A673 (cell line): ENCODE measurements at places on chromosomes 2 and 18. TPM values are rescaled to one million over a fixed set of nuclear protein-coding genes. Genes with fewer than 3 reads are reported as not detected.

GRCh38 chr2:132669908-132670495 is at the start of gene LYPD1:
Gene LYPD1, minus strand, starts transcription at chr2:132670205. Its CDS starts 273 bp downstream, at chr2:132669932.
- no peaks in the 10 kb centered on the region for H3K27me3 ChIP-seq
- peak within 1 kb of the TSS; percentile 21 for H3K27ac ChIP-seq
- peak within 1 kb of the TSS; percentile 68 for H3K4me3 ChIP-seq
- H3K4me1 ChIP-seq = peaks cover 38% of the 10 kb centered on the region
- peak; percentile 67 for DNase-seq
- no peaks in the 10 kb centered on the region for H3K36me3 ChIP-seq

The REG1B gene
- total RNA-seq = not detected in 2 replicates

DNA sequence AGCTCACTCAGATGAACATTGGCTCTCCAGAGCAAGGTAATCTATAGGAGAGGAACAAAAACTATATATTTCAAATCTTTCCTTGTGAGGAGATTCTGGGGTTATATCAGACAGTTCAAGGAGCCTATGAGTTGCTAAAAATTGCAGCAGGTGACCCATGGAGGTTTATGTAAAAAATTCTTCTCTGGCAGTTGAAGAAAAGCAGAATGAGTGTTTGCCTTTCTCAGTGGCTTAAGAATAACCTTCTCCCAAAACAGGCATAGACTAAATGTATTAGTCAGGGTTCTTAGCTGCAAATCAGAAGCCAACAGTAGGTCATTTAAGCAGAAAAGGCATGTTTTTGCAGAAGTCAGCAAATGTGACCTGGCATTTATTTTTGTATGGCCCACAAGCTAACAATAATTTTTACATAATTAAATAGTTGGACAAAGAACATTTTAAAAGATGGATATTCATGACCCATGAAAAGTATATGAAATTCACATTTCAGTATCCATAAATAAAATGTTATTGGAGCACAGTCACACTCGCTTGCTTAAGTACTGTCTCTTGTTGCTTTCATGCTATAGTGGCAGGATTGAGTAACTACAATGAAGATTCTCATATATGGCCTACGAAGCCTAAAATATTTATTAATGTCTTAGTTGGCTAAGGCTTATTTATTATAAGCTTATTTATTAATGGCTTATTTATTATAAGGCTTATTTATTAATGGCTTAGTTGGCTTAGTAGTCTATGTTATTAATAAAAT is 93.4 kb upstream of the TLK1 start:
- H3K36me3 ChIP-seq = no peaks in the 10 kb centered on the region
- no peak overlapping the region for H3K4me3 ChIP-seq
- H3K27me3 ChIP-seq = no peaks in the 10 kb centered on the region
- H3K27ac ChIP-seq = no peak overlapping the region
- no peak for DNase-seq

DNA sequence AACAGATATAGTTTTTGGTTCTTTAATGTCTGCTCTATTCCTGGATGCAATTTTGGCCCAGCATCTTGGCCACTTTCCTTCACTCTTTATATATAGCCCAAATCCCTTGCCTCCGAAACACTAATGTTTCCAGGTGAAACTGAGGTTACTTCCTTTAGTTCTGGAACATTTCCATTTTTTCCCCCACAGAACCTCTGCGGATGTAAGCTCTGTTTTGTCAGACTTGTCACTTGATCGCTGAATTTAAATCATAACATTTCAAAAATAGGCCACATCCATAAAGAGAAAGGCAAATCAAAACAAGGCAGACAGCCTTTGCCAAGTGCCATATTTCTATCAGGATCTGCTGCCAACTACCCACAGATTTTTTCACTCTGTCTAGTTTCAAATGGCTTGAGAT is 115.1 kb downstream of the ANKRD44 start:
- no peaks in the 10 kb centered on the region for H3K27me3 ChIP-seq
- no peak overlapping the region for H3K4me3 ChIP-seq
- no peak for DNase-seq
- no peaks in the 10 kb centered on the region for H3K36me3 ChIP-seq
- no peaks in the 10 kb centered on the region for H3K4me1 ChIP-seq

The STK39 gene
- total RNA-seq = 15.9 and 19.3 TPM in 2 replicates

GRCh38 chr18:7808992-7809391 is 241.9 kb downstream of the PTPRM start:
- DNase-seq = no peak
- H3K27me3 ChIP-seq = no peaks in the 10 kb centered on the region
- no peaks in the 10 kb centered on the region for H3K36me3 ChIP-seq
- H3K27ac ChIP-seq = no peak overlapping the region
- no peaks in the 10 kb centered on the region for H3K4me1 ChIP-seq

DNA sequence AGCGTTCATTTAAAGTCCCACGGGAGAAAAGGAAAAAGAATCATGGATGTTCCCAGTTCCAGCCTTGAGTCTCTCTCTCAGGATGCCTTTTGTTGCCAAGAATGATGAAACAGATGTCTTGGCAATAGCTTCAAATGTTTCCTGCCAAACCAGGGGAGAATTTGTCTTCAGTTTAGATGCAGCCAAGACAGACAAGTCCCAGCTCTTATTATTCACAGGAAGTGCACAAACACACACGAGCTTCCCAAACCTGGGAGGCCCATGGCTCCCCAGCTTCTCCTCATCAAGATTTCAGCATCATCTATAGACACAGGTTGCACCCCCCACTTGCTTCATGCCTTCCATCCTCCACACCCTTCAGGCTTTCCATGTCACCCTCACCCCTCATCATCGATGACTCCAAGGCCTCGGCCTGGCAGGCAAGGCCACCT is 45.9 kb downstream of the HS1BP3 start:
- H3K27me3 ChIP-seq = no peaks in the 10 kb centered on the region
- H3K4me1 ChIP-seq = peaks cover 9% of the 10 kb centered on the region
- no peak overlapping the region for H3K4me3 ChIP-seq
- H3K27ac ChIP-seq = no peak overlapping the region
- no peaks in the 10 kb centered on the region for H3K36me3 ChIP-seq
- DNase-seq = no peak

GRCh38 chr2:147430408-147430807 is 414.4 kb upstream of the ACVR2A start:
- DNase-seq = no peak
- H3K4me1 ChIP-seq = peaks cover 4% of the 10 kb centered on the region
- H3K27ac ChIP-seq = no peak overlapping the region
- H3K36me3 ChIP-seq = no peaks in the 10 kb centered on the region
- H3K4me3 ChIP-seq = no peak overlapping the region
- H3K27me3 ChIP-seq = no peaks in the 10 kb centered on the region

GRCh38 chr2:556485-556884 is 120.7 kb downstream of the TMEM18 start:
- no peak for DNase-seq
- H3K36me3 ChIP-seq = no peaks in the 10 kb centered on the region
- H3K27me3 ChIP-seq = peaks cover 30% of the 10 kb centered on the region
- H3K4me3 ChIP-seq = no peak overlapping the region

GRCh38 chr2:168130346-168130745 is 117.0 kb downstream of the STK39 start:
- no peak overlapping the region for H3K27ac ChIP-seq
- no peaks in the 10 kb centered on the region for H3K27me3 ChIP-seq
- H3K4me1 ChIP-seq = peaks cover 3% of the 10 kb centered on the region
- H3K36me3 ChIP-seq = no peaks in the 10 kb centered on the region
- no peak overlapping the region for H3K4me3 ChIP-seq

- H3K4me3 ChIP-seq = no peak overlapping the region
- peaks cover 8% of the 10 kb centered on the region for H3K27me3 ChIP-seq
- no peak overlapping the region for H3K27ac ChIP-seq
Observed at GRCh38 chr18:54767098-54767497, 61.2 kb upstream of the RAB27B start.

DNA sequence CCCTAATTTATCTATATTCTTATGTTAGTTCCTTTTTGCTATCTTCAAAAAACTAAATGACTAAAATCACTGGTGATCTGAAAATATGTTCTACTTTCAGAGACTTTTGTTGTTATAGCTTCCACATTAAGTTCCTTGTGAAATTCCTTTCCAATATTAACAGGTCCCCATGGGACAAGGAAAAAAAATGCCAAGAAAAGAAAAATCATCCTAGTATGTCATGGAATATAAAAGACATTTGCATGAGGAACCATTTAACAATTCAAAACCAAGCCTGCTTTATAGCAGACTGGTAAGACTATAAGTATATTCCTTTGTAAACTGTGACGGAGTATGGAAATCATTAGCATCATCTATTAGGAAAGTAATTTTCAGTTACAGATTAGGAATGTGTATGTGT is 48.1 kb downstream of the COBLL1 start:
- no peak overlapping the region for H3K4me3 ChIP-seq
- H3K4me1 ChIP-seq = no peaks in the 10 kb centered on the region
- DNase-seq = no peak
- H3K36me3 ChIP-seq = no peaks in the 10 kb centered on the region
- no peak overlapping the region for H3K27ac ChIP-seq

- no peak overlapping the region for H3K4me3 ChIP-seq
- no peak for DNase-seq
- H3K27me3 ChIP-seq = no peaks in the 10 kb centered on the region
- no peak overlapping the region for H3K27ac ChIP-seq
- peaks cover 41% of the 10 kb centered on the region for H3K4me1 ChIP-seq
Observed at GRCh38 chr2:65388596-65389390, 43.6 kb downstream of the SPRED2 start.

DNA sequence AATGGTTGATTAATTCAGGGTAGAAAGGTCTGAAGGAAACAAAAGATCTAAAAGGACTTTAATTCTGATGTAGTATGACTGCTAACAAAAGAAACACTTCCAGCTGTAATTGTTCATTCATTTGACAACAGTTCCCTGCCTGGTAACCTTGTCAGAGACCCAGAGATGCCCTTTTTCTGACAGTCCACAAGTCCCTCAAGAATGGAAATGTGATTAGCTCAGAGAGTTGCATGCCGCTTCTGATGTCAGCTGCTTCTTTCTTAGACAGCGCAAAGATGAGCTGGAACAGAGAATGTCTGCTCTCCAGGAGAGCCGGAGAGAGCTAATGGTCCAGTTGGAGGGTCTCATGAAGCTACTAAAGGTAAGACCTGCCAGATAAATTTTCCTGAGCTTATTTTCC is 153.6 kb downstream of the DTNA start:
- no peak for DNase-seq
- no peaks in the 10 kb centered on the region for H3K27me3 ChIP-seq
- H3K27ac ChIP-seq = no peak overlapping the region
- H3K4me1 ChIP-seq = no peaks in the 10 kb centered on the region
- H3K4me3 ChIP-seq = no peak overlapping the region
- no peaks in the 10 kb centered on the region for H3K36me3 ChIP-seq
